ENCODE measurements at places on chromosomes 13 and 19. TPM values are rescaled to one million over a fixed set of nuclear protein-coding genes. Genes with fewer than 3 reads are reported as not detected.

DNA sequence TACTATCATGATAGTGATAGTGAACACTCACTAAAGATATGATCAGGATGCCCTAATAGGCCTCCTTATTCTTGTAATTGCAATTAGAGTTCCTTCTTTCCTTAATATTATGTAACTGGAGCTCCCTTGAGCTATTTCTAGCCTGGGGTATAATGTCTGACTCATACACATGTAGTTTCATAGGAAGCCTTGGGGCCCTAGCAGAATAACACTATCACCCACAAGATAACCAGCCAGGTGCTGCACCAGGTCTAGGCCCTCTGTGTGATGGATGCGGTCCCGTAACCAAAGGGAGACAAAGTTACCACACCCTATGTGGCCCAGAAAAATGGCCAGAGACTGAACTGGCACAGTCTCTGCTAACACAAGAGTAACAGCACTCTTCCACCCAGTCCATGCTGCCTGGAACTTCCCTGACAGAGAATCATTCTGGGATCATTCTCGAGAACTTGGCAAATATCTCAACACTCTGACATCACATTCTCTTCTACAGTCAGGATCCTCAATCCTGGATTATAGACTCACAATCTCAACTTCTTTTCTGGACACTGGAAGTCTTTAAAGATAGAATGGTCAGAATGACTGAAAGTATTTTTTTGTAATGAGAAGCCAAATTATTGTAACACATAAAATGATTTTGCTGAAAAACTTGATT, 32.6 kb upstream of the IGFL4 start:
- no peak for DNase-seq

GRCh38 chr13:79231887-79232286, 174.2 kb downstream of the RBM26 start:
- DNase-seq, result no peak

DNA sequence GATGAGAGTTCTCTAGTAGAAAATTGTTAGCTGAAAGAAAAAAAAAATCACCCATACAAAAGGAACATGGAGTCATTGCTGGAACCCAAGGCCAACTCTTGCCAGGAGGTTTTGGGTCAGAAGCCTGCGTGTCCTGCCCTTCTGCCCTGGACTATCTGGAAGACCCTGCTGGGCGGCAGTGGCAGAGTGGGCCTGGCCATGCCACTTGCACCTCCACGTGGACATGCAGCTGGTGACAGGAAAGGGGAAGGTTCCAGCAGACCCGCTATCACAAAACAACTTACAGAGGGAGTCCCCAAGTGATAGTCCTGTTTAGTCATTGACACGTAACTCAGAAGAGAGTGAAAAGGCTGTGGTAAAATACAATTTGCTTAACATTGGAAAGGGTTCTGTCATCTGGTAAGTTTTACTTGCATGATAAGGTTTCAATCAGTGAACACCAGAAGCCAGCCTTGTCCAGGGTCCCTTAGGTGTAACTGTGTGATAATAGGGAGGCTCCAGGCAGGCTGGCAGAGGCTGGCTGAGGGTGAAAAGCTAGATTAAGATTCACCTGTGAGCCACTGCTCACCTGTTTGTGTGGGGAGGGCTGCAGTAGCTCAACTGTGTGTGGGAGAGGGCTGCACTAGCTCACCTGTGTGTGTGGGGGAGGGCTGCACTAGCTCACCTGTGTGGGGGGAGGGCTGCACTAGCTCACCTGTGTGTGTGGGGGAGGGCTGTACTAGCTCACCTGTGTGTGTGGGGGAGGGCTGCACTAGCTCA, 47.8 kb downstream of the COL4A2 start:
- DNase-seq, result no peak

The TEAD2 gene
- total RNA-seq, result 42.2 TPM

The OR7C1 gene
- total RNA-seq, result 0.03 TPM

The FGF22 gene
- total RNA-seq, result 0.20 TPM

The ZNF329 gene
- 17.0 TPM for total RNA-seq

The RELB gene
- 8.5 TPM for total RNA-seq

Data from hepatocyte (in vitro differentiated cells).